ENCODE measurements at places on chromosomes 16 and 17. TPM values are rescaled to one million over a fixed set of nuclear protein-coding genes. Genes with fewer than 3 reads are reported as not detected.

DNA sequence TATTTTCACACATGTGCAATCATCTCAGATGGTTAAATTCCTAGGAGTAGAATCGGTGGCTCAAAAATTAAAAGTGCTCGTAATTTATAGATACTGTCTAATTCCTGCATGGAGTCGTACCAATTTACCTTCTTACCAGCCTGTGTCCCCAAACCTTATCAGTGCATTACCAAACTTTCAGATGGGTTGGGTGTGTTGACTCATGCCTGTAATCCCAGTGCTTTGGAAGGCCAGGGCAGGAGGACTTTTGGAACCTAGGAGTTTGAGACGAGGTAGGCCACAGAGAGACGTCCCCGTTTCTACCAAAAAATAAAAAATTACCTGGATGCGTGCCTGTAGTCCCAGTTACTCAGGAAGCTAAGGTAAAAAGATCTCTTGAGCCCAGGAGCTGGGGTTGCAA lies 34.5 kb upstream of the GPRC5B start:
- DNase-seq, result no peak

DNA sequence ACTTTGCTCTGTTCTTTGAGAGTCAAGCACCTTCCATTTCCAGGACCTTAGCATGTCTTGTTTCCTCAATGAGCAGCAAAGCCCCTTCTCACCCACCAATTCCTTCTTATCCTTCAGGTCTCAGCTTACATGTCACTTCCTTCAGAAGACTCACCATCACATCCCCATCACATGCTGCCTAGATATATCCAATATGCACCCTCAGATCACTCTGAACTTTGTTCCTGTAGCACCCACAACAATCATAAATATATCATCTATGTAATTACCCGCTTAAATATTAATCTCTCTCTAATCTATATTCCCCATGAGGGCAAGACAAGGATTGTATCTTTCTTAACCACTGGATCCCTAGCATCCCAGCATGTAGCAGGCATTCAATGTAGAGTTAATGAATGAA lies 30.4 kb downstream of the KANSL1 start:
- no peak for DNase-seq

The ZG16 gene
- not detected for total RNA-seq

DNA sequence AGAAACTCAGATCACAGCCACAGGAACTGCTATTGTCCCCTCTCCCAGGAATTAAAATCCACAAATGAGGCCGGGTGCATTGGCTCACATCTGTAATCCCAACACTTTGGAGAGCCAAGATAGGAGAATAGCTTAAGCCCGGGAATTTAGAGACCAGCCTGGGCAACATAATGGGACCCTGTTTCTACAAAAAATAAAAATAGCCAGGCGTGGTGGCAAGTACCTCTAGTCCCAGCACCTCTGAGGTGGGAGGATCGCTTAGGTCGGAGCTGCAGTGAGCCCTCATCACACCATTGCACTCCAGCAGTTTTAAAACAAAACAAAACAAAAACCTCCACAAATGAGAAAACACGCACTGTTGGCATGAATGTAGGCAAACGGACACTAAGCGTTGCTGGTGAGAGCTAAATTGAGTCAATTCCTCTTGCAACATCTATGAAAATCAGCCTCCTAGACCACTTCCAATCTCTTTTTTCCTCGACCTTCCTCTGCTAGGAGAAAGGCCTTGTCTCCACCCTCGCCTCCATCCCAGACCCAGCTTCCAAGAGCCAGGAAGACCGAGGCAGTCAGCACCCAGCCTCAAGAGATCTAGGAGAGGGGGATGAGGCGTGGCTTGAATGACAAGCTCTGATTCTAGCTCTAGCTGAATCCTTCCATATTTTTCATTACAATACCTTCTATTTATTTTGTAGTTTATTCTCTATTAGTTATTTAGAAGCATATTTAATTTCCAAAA lies 14.8 kb downstream of the TLE7 start:
- DNase-seq, result no peak

The SAMD14 gene
- total RNA-seq, result 9.6 TPM

- DNase-seq, result no peak
These were observed 194.9 kb upstream of the RBFOX1 start for GRCh38 chr16:7137560-7138330.

Measured in glomerular endothelial cell (primary cell).